ENCODE measurements at places on chromosomes 3 and 15. TPM values are rescaled to one million over a fixed set of nuclear protein-coding genes. Genes with fewer than 3 reads are reported as not detected.

GRCh38 chr3:197392961-197393360 lies 94.5 kb upstream of the DLG1 start:
- DNase-seq: no peak

DNA sequence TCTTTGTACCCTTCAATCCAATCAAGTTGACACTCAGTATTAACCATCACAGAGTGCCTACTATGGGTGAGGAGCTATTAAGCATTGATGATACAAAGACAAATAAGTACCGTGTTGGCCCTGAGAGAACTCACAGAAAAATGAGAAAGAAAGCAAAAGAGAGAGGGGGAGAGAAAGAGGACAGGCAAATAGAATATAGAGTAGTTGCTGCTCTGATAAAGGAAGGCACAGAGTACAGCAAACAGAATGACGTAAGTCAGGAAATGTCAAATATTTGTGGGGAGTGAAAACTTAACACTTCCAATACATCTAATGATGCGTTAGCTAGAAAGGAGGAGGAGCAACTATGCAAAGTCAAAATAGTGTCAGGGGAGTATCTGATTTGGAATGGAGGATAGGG lies 320.6 kb upstream of the KCNH8 start:
- DNase-seq: no peak

GRCh38 chr3:40915346-40915865 lies 283.9 kb upstream of the CTNNB1 start:
- DNase-seq: no peak

- no peak for DNase-seq
These were observed 526 bp downstream of the RMDN3 start for GRCh38 chr15:40754574-40754882.

DNA sequence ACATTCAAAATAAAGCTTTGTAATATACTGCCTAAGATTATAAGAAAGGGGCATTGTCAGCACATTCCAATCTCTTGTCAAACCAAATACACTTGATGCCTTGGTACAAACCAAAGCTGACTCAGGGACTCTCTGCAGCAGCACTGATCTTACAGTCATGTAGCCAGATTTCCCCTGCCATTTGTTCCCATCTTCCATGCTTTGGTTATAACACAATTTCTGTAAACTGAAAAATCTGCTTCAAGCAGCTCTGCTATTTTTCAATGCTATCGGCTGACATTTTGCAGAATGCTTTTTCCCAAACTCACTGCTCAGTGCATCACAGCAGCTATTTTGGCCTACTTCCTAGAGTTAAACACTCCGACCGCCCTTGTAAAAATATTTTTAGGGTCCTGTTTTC lies 18.2 kb downstream of the PLOD2 start:
- no peak for DNase-seq

DNA sequence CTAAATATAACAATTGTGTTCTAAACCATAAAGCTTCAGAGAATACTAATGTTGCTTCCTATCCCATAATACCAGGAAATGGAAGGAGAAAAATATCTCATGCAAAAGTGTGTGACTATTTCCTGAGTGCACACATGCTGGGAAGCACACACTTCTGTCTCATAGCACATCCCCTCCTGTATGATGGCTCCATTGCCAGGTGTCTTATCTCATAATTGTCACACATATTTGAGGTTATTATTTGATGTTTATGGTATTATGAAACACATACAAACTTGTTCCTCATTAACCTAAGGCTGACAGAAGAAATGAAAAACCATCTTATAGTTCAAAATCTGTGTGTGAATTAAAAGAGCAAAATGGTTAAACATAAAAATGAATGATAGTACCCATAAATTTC lies 65.4 kb downstream of the SERP1 start:
- DNase-seq: no peak

GRCh38 chr3:190012314-190012782 lies 108.3 kb downstream of the P3H2 start:
- DNase-seq: peak; percentile 86

Gene EIF4A2
- polyA plus RNA-seq: 167 TPM

Gene WDR5B
- polyA plus RNA-seq: 1.3 TPM

Gene FSIP1
- polyA plus RNA-seq: 0.42 TPM

Measured in foreskin keratinocyte (primary cell).